Femur (tissue), 1 donor: ENCODE measurements at places on chromosomes 6 and 20.

DNA sequence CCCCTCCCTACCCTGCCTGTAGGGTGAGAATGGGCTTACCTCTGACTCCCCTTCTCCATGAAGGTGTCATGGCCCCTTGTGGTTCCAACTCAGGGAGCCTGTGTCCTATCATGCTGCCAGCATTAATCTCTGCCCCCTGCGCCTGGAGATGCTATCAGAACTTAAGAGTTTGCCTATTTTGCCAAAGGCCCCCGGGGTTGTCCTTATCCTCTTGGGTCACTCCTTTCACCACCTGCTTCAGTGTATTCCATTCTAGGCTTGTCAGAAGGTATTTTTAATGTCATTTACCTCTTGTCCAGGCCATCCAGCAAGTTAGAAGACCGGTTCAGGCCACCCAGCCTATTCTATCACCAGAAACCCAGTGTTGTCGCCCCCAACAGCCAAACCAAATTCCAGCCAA, 10.5 kb downstream of the RRBP1 start:
- no peak for DNase-seq

DNA sequence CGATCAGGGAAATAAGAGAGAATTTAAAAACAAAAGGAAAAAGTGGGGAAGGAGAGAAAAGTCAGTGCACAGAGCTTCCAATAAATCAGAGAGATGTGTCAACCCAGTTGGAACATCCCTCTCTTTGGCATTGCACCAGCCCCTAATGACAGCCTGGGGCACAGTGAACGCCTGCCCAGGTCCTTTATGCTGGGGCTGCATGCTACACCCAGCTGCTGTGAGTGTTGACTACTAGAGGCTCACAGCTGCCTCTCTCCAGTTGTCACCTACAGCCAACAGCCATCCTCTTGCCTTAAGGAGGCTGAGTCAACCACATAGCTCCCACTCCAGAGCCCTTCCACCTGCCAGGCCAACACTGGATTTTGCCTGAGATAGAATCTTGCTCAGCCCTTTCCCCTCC, 19.0 kb downstream of the OR2H2 start:
- DNase-seq, result peak; percentile 35

DNA sequence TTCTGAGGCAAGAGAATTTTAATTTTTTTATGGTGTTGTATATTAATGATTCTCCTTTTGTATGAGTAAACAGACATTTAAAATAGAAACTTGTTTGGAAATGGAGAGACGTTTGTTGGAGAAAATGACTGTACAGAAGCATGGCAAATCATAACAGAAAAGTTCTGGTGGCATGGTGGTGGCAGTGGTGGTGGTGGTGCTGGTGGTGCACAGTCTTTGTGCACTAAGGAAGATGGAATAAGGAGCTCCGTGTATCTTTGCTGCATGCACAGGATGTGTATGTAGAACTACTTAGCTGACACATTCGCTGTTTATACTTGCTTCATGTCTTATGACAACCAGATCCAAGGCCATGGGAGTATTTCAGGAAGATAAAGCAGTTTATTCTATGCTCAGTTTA, 294.9 kb downstream of the UTRN start:
- no peak for DNase-seq

- DNase-seq, result no peak
These were observed 201.4 kb downstream of the PTPRT start for GRCh38 chr20:42988319-42988718.
